ENCODE measurements at places on chromosomes 5 and 9.

DNA sequence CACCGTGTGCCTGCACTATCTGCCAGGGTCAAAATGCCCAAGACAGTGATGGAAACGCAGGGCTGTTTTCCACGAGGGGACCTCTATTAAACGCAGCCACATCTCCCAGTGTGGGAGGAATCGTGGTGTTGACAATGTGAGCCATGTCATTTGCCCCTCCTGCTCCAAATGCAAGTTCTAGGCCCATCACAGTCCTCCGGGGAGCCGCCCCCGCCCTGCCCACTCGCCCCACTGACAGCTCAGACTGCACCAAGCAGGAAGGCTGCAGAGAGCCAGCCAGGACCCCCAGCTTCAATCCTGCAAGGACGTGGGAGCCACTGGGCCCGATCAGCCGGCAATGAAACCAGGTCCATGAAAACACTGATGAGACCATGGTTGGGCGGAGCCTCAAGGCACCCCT lies 85.9 kb downstream of the VAV2 start:
- DNase-seq, result no peak

DNA sequence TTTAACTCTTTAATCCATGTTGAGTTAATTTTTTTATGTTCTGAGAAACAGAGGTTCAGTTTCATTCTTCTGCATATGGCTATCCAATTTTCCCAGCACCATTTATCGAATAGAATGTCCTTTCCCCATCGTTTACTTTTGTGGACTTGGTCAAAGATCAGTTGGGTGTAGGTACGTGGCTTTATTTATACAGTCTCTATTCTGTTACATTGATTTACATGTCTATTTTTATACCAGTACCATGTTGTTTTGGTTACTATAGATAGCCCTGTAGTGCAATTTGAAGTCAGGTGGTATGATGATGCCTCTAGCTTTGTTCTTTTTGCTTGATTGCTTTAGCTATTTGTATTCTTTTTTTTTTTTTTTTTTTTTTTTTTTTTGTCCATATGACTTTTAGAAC lies 462.0 kb downstream of the HTR1A start:
- DNase-seq, result no peak

DNA sequence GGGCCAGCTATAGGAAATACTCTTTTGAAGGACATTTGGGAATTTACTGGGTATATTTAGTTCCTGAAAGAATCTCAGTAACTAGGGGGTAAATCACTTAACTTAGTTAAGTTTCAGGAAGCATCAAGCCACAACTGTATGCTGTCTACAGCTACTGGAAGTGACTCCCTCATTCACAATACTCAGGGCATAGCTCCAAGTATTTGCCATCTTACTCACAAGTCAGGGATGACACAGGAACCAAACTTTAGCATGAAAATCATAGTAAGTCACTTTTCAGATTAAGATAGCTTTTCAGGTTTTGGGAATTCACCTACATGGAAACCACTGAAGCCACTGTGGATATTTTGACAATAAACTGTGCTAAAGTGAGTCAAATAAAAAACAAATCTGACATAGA lies 242.4 kb upstream of the ATP10B start:
- DNase-seq, result no peak

DNA sequence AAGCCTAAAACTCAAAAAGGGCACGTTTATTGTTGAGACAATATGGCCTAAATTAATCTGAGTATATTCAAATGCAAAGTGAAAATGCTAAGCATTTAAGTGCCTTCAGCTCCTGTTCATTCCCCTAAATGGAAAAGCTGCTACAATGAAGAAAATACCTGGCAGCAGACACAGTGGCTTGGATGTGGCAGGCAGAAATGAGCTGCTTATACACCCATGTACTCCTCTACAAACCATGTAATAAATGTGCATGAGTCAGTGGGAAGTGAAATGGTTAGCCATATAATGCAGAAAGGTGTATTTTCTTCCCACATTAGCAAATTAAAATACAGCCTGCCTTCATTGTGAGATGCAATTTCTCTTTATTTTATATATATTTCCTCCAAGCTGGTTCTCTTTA lies 859.2 kb upstream of the SEMA6A start:
- DNase-seq, result no peak

DNA sequence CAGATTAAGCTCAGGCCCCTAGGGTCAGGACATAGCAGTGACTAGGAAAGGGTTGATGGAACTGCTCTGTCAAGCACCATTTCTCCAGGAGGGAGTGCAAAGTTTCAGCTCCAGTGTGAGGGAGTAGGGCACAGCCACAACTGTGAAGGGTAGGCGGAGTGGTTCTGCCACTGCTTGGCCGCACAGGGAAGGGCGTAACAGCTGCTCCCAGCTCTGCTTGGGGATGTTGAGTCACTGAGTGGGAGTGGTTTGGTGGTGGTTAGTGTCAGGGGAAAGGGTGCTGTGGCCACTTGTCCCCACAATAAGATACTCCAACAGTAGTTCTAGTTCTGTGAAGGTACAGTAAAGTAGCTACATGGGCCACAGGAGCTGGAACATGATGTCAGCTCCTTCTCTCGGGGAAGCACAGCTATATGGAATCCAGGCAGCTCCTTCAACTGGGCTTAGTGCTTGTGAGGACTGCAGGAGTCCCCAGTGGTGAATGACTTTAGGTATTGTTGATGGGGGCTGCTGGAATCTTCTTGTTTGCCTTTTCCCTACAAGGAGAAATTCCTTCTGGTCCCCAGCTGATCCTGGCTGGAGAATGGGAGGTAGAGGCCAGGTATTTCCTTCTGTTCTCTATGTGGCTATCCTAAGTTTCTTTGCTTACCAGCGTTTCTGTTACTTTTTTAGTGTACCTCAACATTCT lies 314.5 kb downstream of the SPATA31D1 start:
- DNase-seq, result no peak

GRCh38 chr9:1455766-1456165 lies 405.6 kb downstream of the DMRT2 start:
- DNase-seq, result no peak

- DNase-seq, result no peak
These were observed 2.0 kb downstream of the BRD3 start for GRCh38 chr9:134065612-134066419.

GRCh38 chr5:175668006-175668405 lies 10.1 kb downstream of the HRH2 start:
- no peak for DNase-seq

GRCh38 chr5:164357395-164358033 lies 852.1 kb downstream of the MAT2B start:
- no peak for DNase-seq

GRCh38 chr9:132346177-132346576 lies 8.6 kb downstream of the SETX start:
- no peak for DNase-seq

DNA sequence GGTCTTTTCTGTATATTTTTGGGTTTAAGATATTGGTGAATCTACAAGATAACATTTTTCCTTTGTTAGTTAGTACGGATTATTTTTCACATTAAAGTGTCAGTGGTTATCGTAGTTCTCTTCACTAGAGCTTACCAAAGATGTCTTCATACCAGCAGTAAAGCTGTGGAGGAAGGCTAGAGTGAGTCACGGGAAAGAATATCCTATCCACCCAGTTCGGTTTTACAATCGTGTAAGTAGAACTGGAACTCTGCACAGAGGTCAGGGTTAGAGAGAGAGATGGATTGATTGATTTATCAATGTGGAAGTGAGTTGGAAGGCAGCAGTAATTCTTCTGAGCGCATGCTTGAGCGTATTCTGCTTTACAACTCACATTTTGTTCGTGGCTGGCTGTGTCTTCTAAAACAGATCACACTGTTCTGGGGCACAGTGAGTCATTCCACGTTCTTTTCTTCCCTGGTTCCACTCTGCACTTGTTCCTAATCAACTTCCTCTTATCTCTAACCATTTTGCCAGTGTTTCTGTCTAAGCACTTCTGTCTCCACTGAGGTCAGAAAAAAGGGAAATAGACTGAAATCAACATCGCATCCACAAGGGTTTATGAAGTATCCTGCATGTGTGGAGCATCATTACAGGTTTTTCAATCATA lies 86.5 kb upstream of the ARRDC3 start:
- DNase-seq, result peak; percentile 34

DNA sequence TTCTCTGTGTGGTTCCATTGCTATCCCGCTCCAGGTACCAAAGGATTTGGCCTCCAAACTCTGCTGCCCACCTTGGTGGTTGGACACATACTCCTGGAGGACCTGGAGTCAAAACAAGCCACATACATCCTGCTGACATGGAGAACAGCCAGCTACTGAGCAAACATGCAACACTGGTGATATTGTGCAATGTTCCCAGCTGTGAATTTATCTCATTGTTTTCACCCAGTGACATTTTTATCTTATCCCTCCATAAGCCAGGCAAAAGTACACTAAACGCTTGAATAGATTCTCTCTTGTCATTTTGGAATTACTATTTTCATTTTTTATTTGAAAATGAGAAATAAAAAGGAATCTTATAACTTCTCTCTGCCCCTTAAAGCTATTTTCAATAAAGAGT lies 11.1 kb upstream of the CTSL start:
- no peak for DNase-seq

DNA sequence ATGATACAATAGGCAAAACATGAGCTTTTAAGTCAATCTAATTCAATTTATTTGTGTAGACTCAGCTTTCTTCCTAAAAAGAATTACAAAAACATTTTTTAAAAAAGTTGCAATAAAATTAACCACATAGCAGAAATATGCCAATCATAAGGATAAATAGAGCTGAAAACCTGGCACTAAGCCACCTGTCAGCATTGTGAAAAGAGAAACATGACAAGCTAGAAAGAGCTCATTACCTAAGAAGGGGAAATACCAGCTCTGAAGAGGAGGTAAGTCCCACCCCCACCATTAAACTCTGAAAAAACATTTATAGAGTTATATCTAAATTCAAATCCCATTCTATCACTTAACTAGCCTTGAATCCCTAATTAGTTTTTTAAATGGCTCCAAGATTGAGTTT lies 372.9 kb downstream of the OSTF1 start:
- DNase-seq, result no peak

DNA sequence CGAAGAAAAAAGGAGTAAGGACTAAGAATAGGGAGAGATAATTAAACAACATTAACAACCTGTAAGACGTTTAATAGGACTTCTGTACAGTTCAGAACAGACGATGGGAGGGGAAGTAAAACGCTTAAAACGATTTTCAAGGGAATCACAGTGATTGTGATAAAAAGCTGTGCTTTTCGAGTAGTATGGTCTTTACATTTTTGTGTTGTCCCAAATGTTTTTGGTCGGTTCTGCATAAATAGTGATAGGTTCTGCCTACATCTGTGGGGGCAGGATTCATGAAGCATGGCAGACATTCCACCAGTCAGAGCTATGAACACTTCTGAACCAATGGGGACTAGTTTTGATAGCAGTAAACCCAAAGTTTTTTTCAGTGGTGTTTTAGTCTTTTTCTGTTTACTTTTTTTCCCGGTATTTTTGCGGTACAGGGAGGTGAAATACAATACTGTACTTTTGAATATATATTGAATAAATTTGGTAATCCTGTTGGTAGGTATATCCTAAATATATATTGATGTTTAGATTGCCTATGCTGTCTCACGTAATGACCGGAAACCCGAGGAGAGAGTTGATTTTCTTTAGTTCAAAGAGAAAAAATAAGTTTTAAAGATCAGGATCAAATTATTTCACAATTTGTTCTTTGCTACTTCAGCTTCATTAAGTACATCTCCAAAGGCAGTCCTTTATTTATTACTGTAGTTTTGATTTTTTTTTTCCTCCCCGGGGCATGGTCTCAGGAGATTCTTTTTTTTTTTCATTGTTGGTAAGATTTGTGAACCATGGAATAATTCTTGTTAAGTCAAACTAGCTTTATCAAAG lies 1.3 kb downstream of the ERBIN start:
- DNase-seq, result no peak

GRCh38 chr5:98796197-98796972 lies 22.9 kb downstream of the RGMB start:
- no peak for DNase-seq
